Umbilical cord (tissue), 2 donors: ENCODE measurements at places on chromosomes 6 and 20. TPM values are rescaled to one million over a fixed set of nuclear protein-coding genes. Genes with fewer than 3 reads are reported as not detected.
A peak's percentile ranks its signal among the peaks of the same experiment; 100 is the strongest.

DNA sequence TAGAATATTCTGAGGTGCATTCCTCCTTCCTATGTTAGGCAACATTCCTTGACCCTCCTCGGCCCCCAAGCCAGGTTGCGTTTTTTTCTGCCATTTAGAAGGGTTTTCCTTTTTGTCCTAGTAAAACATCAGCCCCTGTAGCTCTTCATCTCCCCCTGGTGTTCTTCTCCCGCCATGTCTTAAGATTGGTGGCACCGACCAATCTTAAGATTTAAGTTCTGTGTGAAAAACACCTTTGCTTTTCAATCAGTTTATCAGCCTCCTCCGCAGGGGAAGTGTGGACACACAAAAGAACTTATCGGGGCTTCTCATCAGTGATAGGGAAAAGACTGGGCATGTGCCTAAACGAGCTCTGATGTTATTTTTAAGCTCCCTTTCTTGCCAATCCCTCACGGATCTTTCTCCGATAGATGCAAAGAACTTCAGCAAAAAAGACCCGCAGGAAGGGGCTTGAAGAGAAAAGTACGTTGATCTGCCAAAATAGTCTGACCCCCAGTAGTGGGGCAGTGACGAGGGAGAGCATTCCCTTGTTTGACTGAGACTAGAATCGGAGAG lies 719 bp upstream of the EDN1 start:
- peak; percentile 72 for DNase-seq

GRCh38 chr20:10665791-10666190 lies 8.0 kb downstream of the JAG1 start:
- no peak for DNase-seq

- DNase-seq, result no peak
These were observed 5.0 kb downstream of the CPXM1 start for GRCh38 chr20:2795451-2795850.

DNA sequence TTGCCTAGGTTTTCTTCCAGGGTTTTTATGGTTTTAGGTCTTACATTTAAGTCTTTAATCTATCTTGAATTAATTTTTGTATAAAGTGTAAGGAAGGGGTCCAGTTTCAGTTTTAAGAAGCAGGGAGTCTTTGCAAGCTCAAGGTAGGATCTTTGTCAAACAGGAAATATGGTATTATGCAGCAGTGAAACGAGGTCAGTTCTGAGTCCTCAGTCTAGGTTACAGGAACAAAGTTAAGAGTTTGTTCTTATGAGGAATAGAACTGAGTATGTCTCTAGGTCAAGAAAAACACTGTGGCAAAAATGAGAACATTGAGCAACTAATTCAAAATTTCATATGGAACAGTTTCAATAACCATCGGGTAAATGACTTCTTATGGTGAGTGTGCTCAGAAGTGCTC lies 63.6 kb downstream of the GCLC start:
- no peak for DNase-seq

DNA sequence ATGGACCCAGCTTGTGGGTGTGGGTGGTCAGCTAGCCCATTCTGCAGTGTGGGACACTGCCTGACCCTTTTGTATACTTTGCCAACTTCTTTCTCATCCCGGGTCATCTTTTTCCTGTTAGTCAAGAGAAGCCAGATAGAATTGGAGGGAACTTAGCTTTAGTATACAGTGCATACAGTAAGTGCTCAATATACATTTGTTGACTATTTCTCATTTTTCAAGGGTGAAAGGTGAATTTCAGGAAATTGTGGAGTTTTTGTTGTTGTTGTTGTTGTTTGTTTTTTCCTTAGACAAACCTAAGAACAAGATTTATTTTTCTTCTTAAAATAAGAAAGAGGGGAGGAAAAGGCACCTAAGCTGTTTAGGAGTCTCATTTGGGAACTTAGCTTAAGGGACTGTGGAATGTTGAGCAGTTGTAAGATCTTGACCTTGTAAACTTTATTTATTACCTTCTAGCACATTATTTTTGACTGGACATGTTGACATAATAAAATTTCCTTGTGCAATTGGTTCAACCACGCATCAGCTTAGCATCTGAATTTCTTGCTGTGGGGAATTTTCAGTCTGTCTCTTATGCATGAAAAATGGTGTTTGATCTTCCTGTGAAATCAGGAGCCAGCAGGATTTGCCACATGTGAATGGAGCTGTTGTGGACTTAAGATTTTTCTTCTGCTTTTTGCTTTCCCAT lies 113.6 kb downstream of the ARID1B start:
- no peak for DNase-seq

C6orf52 gene
- total RNA-seq, result not detected
